Left lung (tissue), 14 donors: ENCODE measurements at places on chromosomes 11 and 22. TPM values are rescaled to one million over a fixed set of nuclear protein-coding genes. Genes with fewer than 3 reads are reported as not detected.

Gene SEZ6L
- polyA plus RNA-seq = 0.72 TPM

Gene ZNF280B
- polyA plus RNA-seq = 3.6 TPM

Gene OR10A2
- polyA plus RNA-seq = 0.06 TPM

Gene OR8D1
- polyA plus RNA-seq = not detected

Gene TAF1D
- polyA plus RNA-seq = 182 TPM

Gene MAML2
- 44.0 TPM for polyA plus RNA-seq

Gene CRYBB1
- polyA plus RNA-seq = 0.79 TPM

Gene OR52J3
- not detected for polyA plus RNA-seq

Gene PIH1D2
- 9.3 TPM for polyA plus RNA-seq

Gene LINC01488
- 0.04 TPM for polyA plus RNA-seq

Gene C1QTNF5
- polyA plus RNA-seq = 41.8 TPM

Gene VSIG10L2
- 0.20 TPM for polyA plus RNA-seq

Gene FAM180B
- 0.28 TPM for polyA plus RNA-seq

Gene PDE2A
- 8.4 TPM for polyA plus RNA-seq

Gene GNAZ
- 3.1 TPM for polyA plus RNA-seq

Gene PYGM
- 4.4 TPM for polyA plus RNA-seq

Gene OR6T1
- polyA plus RNA-seq = not detected

Gene PCSK7
- 31.2 TPM for polyA plus RNA-seq

Gene DYNC2H1
- 29.3 TPM for polyA plus RNA-seq

Gene NAALAD2
- 57.4 TPM for polyA plus RNA-seq

Gene PDGFB
- 26.9 TPM for polyA plus RNA-seq

Gene DPP3
- polyA plus RNA-seq = 19.5 TPM

Gene SCGB2A2
- polyA plus RNA-seq = not detected

Gene PVALB
- polyA plus RNA-seq = not detected

Gene OR5P2
- 0.16 TPM for polyA plus RNA-seq

Gene MPZL3
- 5.9 TPM for polyA plus RNA-seq

Gene ACRV1
- 1.5 TPM for polyA plus RNA-seq

Gene GRIK4
- polyA plus RNA-seq = 7.6 TPM

Gene XRRA1
- polyA plus RNA-seq = 21.3 TPM

Gene RIMBP3C
- 0.11 TPM for polyA plus RNA-seq

Gene GCAT
- polyA plus RNA-seq = 8.1 TPM

Gene FLRT1
- 2.6 TPM for polyA plus RNA-seq

Gene TMPRSS6
- polyA plus RNA-seq = 0.85 TPM

Gene SYTL2
- polyA plus RNA-seq = 45.6 TPM

Gene ART1
- polyA plus RNA-seq = not detected

Gene DNAJB7
- 1.2 TPM for polyA plus RNA-seq

Gene FBLN1
- 329 TPM for polyA plus RNA-seq

Gene MRGPRE
- not detected for polyA plus RNA-seq

Gene C11orf65
- 1.1 TPM for polyA plus RNA-seq

Gene TH
- polyA plus RNA-seq = 0.76 TPM

Gene APOBEC3B
- polyA plus RNA-seq = 9.8 TPM

Gene GGT5
- polyA plus RNA-seq = 15.7 TPM

Gene SEPTIN3
- polyA plus RNA-seq = 1.4 TPM

Gene OR52D1
- not detected for polyA plus RNA-seq

Gene TSKU
- polyA plus RNA-seq = 32.9 TPM

Gene CASP5
- polyA plus RNA-seq = 0.13 TPM

Gene PATE2
- polyA plus RNA-seq = 0.10 TPM

Gene MYOD1
- not detected for polyA plus RNA-seq

Gene CD59
- polyA plus RNA-seq = 220 TPM

Gene NR1H3
- 53.9 TPM for polyA plus RNA-seq

Gene ABCG4
- 1.1 TPM for polyA plus RNA-seq

Gene FBXO7
- 111 TPM for polyA plus RNA-seq

Gene HEPHL1
- polyA plus RNA-seq = 0.21 TPM

Gene MS4A1
- polyA plus RNA-seq = 1.1 TPM

Gene GAB4
- polyA plus RNA-seq = not detected

Gene LAYN
- 12.3 TPM for polyA plus RNA-seq

Gene NOX4
- 4.7 TPM for polyA plus RNA-seq
